ENCODE measurements at places on chromosomes 5 and 9. TPM values are rescaled to one million over a fixed set of nuclear protein-coding genes. Genes with fewer than 3 reads are reported as not detected.

DNA sequence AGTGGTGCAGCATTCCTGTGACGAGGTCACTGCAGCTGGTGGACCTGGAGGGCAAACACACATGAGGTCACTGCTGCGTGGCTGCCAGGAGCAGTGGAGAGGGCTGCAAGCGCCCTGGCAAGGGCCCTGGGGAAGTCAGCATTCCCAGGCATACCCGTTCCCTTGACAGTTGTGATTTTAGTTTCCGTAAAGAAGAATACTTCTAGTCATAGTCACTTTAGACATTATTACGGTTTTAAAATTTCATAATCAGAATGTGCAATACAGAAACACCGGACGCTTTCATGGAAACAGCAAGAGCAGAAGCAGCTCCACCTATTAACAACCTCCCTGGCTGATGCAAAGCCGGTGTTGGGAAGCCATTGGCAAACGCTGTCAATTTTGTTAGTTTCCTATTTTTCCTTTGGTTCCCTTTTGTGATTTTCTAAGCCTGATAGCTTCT is 129.8 kb downstream of the GADD45G start:
- no peaks in the 10 kb centered on the region for H3K27me3 ChIP-seq
- no peak for DNase-seq
- no peak overlapping the region for H3K4me3 ChIP-seq
- peaks cover 8% of the 10 kb centered on the region for H3K4me1 ChIP-seq
- no peak overlapping the region for H3K27ac ChIP-seq

The KIF4B gene
- total RNA-seq, result not detected

- no peak for DNase-seq
- H3K27me3 ChIP-seq, result no peaks in the 10 kb centered on the region
- no peaks in the 10 kb centered on the region for H3K36me3 ChIP-seq
- H3K27ac ChIP-seq, result no peak overlapping the region
- no peak overlapping the region for H3K4me3 ChIP-seq
These were observed 48.4 kb upstream of the ISOC1 start for GRCh38 chr5:129046151-129046550.

DNA sequence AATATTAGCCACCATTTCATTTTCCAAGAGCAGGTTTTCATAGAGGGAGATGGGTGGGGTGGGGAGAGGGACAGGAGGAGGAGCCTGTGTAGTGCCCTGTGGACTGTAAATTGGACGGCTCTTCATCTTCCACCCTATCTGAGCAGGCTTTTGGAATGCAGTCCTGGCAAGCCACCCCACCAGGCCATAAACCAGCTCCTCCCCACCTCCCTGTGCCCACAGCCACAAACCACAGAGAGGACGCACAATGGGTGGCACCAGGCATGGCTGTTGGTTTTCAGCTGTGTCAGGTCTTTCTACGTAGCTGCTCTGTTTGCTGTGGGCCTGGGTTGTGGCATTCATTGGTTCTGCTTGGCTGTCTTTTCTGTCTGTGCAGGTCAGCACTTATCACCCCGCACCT is 58.0 kb downstream of the PLAC8L1 start:
- peaks cover 5% of the 10 kb centered on the region for H3K27me3 ChIP-seq
- H3K4me3 ChIP-seq, result no peak overlapping the region
- H3K4me1 ChIP-seq, result no peaks in the 10 kb centered on the region
- H3K36me3 ChIP-seq, result no peaks in the 10 kb centered on the region
- no peak for DNase-seq
- H3K27ac ChIP-seq, result no peak overlapping the region

DNA sequence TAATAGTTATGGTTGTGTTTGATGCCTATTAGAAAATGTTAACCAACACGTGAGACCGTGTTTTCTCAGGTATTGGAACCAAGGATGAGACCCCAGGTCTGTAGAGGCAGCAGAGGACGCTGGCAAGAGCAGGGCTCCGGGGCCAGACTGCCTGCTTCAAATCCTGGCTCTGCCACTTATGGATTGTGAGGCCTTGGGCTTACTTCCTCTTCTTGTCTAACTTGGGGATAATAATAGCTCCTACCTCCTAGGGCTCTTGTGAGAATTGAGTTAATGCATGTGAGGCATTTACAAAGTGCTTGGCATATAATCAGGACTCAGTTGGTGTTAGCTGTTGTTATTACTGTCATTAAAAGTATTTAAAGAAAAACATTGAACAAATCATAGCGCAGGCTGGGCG is 85.5 kb upstream of the PITX1 start:
- peaks cover 21% of the 10 kb centered on the region for H3K27me3 ChIP-seq
- H3K36me3 ChIP-seq, result no peaks in the 10 kb centered on the region
- no peaks in the 10 kb centered on the region for H3K4me1 ChIP-seq
- H3K27ac ChIP-seq, result no peak overlapping the region
- no peak for DNase-seq
- no peak overlapping the region for H3K4me3 ChIP-seq
